ENCODE measurements at places on chromosomes 1 and 21.

GRCh38 chr1:225857256-225857655 lies 24.9 kb downstream of the TMEM63A start:
- DNase-seq = no peak

DNA sequence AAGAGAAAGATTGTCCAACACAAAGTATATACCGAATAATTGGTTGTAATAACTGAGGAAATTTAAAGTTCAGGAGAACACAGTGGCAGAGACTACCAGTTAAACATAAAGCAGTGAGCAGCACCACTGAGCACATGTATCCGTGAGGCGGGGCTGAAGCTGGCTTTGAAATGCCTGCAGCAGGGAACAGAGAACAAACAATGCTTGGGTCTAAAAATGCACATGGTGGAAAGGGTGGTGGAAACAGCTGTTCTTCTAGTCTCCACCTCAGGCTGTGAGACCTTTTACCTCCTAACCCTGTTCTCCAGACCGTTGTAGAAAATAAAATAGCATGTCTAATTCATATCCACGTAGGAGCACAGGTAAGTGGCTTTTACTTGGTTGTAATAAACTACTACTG lies 7.7 kb upstream of the GNG4 start:
- DNase-seq = no peak

- DNase-seq = no peak
Measured at GRCh38 chr1:174990382-174990999, 9.3 kb upstream of the CACYBP start.

- DNase-seq = no peak
Measured at GRCh38 chr1:168466714-168467131, 77.1 kb downstream of the XCL2 start.

- no peak for DNase-seq
Measured at GRCh38 chr1:244974550-244974949, 110.2 kb upstream of the HNRNPU start.

DNA sequence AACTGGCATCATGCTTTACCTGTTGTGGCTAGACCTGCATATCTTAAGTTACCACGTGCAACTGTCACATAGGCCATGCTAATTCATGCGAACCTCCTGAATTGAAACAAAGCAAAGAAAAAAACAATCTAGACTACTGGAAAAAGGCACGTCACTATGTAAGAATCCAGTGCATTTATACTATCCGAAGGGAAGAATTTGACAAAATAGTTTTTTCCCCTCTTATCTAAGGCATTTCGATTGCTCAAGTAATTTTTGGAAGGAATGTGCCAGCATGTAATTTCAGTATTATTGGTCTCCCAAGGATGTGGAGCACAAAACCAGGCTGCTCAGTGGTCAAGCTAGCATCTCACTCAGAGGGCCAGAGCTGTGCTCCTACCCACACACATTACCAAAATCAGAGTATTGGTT lies 31.5 kb upstream of the C1orf198 start:
- DNase-seq = no peak

GRCh38 chr1:108657356-108658080 lies 3.4 kb downstream of the HENMT1 start:
- DNase-seq = no peak

- no peak for DNase-seq
Measured at GRCh38 chr1:32685498-32685897, 17.1 kb downstream of the SYNC start.
